ENCODE measurements at places on chromosomes 11 and 22.

GRCh38 chr11:93902921-93903320, 52.5 kb upstream of the VSTM5 start:
- DNase-seq: no peak

- no peak for DNase-seq
Observed at GRCh38 chr11:23620617-23621016, 760.3 kb upstream of the CCDC179 start.

DNA sequence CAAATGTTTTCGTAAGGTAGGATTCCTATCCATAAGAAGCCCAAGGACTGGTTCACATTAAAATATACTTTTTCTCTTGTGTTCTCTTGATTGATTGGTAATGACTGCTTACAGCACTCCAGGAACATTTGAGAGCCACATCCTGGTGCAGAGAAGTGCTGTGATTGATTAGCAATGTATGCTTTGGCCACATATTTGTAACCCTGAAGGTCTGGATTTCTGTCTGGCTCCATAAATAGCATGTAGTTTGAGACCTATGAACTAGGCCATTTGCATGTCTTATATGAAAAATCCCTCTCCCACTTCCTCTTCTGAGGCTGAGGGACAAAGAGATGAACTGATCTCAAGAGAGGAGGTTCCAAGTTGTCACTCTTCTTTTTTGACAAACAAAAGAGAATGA, 49.3 kb upstream of the CD44 start:
- DNase-seq: no peak

GRCh38 chr22:47678636-47679287, 916.3 kb downstream of the TBC1D22A start:
- no peak for DNase-seq

GRCh38 chr22:40645579-40646197, 9.2 kb upstream of the MRTFA start:
- DNase-seq: no peak

DNA sequence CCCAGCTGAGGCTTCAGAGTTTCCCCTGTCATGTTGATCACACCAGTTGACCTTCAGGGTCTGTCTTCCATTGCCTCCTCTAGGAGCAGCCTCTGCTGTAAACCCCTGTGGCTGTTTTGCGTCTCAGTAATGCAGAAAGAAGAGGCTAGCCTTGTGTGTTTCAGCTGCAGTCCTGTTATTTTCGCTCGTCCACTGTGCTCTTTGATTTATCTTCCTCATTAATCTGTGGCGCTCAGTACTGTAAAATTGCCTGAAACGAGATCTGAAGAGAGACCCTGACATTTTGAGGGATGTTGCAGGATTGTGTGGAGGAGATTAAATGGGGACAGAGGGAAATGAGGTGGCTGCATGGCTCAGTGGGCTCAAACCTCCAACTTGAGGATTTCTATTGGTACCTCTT, 163.7 kb downstream of the DBX1 start:
- DNase-seq: no peak

DNA sequence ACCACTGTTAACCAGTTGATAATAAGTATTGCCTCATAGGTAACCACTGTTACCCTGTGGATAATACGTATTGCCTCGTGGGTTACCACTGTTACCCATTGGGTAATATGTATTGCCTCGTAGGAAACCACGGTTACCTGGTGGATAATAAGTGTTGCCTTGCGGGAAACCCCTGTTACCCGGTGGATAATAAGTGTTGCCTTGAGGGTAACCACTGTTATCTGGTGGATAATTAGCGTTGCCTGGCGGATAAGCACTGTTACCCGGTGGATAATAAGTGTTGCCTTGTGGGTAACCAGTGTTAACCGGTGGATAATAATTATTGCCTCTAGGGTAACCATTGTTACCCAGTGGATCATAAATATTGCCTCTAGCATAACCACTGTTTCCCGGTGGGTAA, 27.3 kb upstream of the NXPE4 start:
- DNase-seq: no peak

DNA sequence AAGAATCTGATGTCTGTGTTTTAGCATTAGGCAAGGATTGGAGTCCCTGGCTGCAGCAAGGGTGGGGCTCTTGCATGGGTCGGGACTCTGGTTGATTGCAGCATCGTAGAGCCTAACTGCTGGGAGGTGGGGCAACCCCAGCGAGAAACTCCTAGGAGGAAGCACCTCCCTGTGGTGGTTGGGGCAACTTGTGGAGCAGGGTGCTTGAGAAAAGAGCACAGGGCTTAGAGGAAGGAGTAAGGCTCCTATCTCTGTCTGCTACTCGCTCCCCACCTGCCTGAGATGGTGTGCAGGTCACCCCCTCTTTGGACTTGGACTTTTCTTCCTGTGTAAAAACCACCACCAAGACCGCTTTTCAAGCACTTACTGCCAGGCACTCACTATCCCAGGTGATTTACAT, 15.6 kb downstream of the SREBF2 start:
- no peak for DNase-seq

DNA sequence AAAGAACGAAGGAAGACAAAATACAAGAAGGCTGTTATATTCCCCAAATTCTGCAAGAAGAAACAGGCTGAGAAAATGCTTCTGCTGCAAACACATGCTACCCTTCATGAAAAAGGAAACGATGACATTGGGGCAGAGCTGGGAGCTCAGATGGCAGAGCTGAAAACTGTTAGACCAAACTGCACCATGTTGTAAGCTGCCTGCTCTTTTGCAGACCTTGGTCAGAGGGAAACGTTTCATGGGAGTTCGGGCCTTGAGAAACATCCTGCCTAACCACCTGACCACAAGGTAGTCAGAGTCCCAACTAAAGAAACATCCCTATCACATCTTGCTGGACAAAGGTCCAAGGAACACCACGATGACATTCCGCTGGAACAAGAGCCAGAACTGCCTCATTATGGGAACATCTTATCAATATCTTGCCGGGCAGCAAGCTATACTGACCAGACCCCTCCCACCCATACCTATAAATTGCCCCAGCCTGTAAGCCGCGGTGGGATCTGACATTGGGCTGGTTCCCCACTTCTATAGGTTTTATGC, 110.7 kb upstream of the CTSC start:
- DNase-seq: no peak
